ENCODE measurements at places on chromosomes 7 and 10.

DNA sequence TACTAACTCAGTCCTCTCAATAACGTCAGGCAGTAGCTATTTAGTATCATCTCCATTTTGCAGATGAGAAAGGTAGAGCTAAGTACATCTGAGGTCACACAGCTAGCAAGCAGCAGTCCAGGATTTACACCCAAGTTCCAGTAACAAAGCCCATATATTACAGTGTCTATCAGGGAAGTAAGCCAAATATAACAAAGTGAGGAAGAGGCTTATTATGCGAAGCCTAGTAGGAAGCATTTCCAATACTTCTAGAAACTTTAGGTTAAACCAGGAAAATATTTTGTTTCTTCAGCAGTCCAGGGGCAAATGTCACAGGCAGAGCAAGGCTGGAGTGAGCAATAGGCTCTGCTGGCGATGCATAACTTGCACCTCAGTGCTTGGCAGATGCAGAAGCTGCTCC lies 53.9 kb downstream of the NOC3L start:
- no peak for DNase-seq

GRCh38 chr10:31620226-31621151 lies 301.5 kb downstream of the ZEB1 start:
- DNase-seq: no peak

DNA sequence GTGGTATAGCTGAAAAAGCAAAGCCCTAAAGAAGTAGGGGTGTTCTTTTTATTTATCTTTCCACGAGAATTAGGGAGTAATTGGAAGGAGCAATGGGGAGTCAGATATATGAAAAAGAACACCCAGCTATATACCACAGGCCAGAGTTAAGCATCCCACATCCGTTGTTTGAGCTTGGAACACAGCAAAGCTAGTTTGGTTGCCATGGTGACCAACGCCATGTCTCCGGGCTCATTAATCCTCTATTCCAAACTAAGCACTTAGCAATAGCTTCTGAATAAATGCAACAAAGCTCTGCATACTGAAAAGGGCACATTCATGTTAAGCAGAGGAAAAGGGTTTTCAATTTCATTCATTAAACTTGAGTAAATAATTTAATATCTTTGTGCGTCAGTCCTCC lies 23.5 kb downstream of the ASB4 start:
- DNase-seq: no peak

- no peak for DNase-seq
Measured at GRCh38 chr10:794382-794956, 105.0 kb upstream of the DIP2C start.
